ENCODE measurements at places on chromosomes 16 and 17.
A peak's percentile ranks its signal among the peaks of the same experiment; 100 is the strongest.

DNA sequence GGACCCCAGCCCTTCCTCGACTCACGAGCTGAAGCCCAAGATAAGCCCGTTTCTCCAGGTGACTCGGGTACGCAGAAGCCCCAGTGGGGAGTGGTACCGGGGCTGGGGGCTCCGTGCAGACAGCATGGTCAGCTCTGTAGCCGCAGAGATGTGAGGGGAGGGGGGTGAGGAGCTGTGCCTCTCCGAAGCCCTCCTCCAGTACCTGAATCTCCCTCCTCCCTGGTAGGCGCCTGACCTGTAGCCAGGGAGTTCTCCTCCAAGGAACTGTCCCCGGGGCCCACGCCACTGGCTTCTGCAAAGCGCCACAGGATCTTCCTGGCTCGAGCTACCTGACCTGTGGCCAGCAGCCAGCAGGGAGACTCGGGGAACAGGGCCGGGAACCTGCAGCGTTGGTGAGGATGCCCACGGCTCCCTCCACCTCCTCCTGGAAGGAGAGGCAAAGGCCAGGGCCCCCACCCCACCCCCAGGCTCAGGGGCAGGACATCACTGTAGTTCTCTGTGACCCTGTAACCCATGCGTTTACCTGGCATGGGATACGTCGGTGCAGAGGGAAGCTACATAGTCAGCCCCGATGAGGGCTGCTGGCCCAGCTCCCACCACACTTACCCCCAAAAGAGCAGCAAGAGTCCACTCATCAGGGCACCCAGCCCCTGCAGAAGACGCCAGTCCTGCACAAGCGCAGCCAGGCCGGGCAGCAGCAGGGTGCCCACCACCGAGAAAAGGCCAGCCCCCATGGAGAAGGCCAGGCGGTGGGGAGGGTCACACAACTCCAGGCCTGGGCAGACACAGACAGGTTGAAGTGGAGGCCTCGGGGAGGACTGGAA is 1.7 kb downstream of the SLC22A31 start:
- no peak for DNase-seq

DNA sequence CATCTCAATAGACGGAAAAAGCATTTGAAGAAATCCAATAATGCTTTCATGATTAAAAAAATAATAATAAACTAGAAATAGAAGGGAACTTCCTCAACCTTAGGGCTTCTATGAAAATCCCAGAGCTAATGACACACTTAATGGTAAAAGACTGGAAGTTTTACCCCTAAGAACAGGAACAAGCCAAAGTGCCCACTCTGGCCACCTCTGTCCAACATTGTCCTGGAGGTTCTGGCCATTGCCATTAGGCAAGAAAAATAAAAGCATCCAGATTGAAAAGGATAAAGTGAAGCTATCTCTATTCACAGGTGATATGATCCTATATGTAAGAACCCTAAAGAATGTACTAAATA is 2.5 kb upstream of the LITAF start:
- no peak for DNase-seq

- no peak for DNase-seq
Observed at GRCh38 chr17:29238133-29238850, 8.4 kb upstream of the CRYBA1 start.

DNA sequence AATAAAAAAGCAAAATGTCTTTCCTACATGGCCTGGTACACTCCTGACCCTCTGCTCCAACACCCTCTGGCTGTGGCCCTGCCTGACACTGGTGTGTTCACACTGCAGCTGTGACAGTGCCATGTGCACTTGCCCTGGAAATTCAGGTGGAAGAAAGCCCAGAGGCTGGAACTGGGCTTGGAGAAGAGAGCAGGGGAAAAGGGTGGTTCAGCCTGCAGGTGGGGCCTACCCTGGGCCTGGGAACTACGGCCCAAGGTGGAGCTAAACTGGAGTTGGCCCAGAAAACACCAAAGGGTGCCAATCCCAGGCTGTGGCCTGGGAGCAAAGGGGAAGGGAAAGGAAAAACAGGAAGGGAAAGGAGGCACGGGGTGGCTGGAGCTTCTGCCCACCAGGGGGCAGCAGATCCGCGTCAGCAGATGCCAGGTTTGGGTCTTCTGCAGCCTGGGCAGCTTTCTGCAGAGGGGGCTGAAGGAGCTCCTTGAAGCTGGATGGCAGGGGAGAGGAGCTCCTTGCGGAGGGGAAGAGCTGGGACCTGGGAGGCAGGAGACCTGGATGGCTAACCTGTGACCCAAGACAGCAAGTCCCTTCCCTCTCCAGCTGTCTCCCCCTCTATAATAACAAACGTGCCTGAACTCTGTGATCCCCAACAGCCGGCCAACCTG is 15.4 kb upstream of the CTCF start:
- peak; percentile 75 for DNase-seq

GRCh38 chr16:57245472-57246113 is 534 bp downstream of the ARL2BP start:
- DNase-seq, result peak; percentile 8

- DNase-seq, result no peak
Observed at GRCh38 chr17:334974-335481, 17.6 kb downstream of the RPH3AL start.

GRCh38 chr16:56423584-56424403 is 1.6 kb downstream of the AMFR start:
- DNase-seq, result peak; percentile 39

DNA sequence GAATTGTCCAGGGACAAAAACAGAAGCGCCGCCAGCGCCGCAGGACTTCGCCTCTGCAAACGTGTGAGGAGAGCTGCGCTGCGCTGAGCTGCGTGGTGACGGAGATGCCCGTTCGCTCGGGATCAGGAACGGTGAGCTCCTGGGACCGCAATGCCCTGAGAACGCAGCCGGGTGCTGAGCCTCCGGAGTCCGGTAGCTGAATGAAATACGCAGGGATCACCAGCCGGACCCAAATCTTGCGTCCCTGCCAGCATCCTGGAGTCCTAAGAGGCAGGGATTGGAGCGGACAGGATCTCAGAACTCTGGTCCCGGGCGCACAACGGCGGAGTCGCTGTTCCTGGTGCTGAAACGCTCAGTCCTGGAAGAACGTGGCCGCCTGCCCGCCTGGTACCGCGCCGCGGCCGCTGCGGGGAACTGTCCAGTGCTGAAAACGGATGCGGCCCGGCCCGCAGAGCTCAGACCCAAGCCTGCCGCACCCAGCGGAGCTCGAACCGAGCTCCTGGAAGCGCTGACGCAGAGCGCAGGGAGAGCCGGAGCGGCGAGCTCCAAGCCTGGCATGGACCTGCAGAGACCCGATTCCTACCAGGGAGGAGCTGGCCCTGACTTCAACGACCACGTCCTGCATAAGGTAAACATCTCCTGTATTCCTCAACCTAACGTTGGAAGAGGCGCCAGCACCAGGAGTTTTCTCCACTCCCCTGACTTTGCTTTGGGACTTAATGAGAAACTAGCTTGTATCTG is 41.5 kb downstream of the CD300LF start:
- peak; percentile 10 for DNase-seq
